Activated naive CD4-positive, alpha-beta T cell treated with anti-CD3 and anti-CD28 coated beads, Interleukin-2, amount 50 U/mL, for 72 hours (primary cell): ENCODE measurements at places on chromosomes 2 and 18.

- no peak for DNase-seq
Measured at GRCh38 chr2:157938556-157938955, 62.4 kb upstream of the ACVR1 start.

- DNase-seq = no peak
Measured at GRCh38 chr2:134911400-134911785, 7.2 kb upstream of the CCNT2 start.

GRCh38 chr2:239603411-239604356 lies 202.9 kb upstream of the HDAC4 start:
- DNase-seq = no peak

DNA sequence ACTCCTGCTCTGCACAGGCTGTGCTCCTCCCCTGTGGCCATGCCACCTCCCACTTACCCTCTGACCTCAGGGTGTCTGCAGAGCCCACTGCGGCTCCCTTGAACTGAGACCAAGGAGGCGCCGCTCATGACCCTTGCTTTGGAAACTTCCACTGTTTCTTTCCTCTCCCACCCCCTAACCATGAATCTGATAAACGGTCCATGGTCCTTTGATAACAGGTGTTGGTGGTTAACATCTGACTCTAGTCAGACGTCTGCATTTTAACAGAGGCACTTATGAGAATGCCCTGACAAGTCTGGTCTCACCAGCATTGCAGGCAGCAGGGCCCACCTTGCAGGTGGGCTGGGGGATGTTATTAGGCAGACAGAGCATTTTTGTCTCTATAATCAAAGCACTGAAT lies 113.6 kb upstream of the APCDD1 start:
- no peak for DNase-seq

- DNase-seq = peak; percentile 60
Measured at GRCh38 chr2:237156031-237156856, 70.6 kb downstream of the COPS8 start.

GRCh38 chr18:10182009-10182624 lies 268.3 kb downstream of the VAPA start:
- DNase-seq = no peak

- DNase-seq = no peak
Measured at GRCh38 chr2:236205867-236206645, 37.9 kb upstream of the GBX2 start.

DNA sequence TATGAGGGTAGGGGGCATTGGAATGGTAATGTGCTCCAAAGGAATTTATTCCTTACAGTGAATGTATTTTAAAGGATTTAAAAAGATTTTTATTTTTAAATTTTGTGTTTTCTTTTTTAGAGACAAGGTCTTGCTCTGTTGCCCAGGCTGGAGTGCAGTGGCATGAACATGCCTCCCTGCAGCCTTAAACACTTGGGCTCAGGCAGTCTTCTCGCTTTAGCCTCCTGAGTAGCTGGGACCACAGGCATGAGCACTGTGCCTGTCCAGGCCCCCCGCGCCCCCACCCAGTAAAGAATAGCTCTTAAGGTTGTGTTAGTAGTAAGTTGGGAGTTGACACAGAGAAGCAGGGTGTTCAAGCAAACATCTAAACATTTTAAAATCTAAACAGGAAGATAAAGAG lies 36.6 kb downstream of the PHLPP1 start:
- no peak for DNase-seq

GRCh38 chr2:25168256-25169072 lies at the start of gene POMC:
TSS of gene POMC (minus strand) at chr2:25168580. CDS start at chr2:25164772, 3,808 bp downstream.
- peak; percentile 40 for DNase-seq

DNA sequence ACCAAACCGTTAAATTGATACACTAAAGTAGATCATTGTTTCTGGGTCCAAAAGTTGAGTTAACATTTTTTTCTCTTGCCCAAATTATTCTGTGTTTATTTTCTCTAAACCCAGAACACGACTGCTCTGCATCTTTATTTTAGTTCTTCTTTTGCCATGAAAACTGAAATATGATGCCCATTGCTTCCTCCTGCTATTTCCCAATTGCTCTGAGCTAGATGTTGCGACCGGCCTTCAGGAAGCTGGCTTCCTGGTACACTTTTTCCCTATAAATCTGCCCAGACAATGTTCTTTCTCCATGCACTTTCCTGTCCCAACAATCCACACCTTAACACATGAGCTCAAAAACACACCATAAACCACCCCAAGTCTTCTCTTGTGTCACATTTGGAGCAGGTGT lies 501.4 kb downstream of the FBXO15 start:
- DNase-seq = no peak

- no peak for DNase-seq
Measured at GRCh38 chr18:48815179-48815515, 135.6 kb downstream of the SMAD7 start.

GRCh38 chr18:44700652-44701051 lies 20.0 kb downstream of the SETBP1 start:
- DNase-seq = no peak

GRCh38 chr2:189865826-189866225 lies 81.6 kb downstream of the PMS1 start:
- DNase-seq = no peak

- no peak for DNase-seq
Measured at GRCh38 chr2:13558368-13558767, 841.6 kb downstream of the TRIB2 start.

DNA sequence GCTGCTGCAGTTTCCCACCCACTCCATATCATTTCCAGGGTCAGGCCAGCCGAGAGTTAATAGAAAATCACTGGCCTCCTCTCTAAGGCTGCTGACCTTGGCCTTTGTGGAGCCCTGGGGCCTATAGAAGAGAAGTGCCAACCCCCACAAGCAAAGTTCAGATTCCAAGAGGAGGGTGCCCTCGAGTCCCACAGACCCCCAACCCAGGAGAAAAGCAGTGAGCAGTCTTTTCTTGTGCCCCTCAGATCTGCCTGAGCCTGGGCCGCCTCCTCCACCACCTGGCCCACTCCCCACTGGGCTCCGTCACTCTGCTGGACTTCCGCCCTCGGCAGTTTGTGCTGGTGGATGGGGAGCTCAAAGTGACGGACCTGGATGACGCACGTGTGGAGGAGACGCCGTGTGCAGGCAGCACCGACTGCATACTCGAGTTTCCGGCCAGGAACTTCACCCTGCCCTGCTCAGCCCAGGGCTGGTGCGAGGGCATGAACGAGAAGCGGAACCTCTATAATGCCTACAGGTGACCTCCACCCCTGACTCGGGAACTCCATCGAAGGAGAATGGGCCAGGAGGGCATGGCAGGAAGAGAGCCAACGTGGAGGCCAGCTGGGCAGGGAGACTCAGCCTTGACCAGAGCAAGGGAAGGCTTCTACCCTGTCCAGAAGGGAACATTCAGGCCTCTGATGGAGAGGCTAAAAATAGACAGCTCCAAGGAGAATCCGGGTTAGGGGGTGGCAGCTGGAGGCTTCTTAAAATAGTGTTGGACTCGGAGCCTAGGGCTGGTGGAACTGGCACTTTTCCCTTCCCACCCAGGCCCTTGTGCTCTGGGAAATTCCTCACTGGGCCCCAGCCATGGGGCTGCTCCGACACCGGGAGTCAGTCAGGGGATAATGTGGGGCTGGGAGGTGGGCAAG lies 6.2 kb downstream of the PKDCC start:
- no peak for DNase-seq

- DNase-seq = no peak
Measured at GRCh38 chr2:43170405-43171105, 55.9 kb downstream of the ZFP36L2 start.

DNA sequence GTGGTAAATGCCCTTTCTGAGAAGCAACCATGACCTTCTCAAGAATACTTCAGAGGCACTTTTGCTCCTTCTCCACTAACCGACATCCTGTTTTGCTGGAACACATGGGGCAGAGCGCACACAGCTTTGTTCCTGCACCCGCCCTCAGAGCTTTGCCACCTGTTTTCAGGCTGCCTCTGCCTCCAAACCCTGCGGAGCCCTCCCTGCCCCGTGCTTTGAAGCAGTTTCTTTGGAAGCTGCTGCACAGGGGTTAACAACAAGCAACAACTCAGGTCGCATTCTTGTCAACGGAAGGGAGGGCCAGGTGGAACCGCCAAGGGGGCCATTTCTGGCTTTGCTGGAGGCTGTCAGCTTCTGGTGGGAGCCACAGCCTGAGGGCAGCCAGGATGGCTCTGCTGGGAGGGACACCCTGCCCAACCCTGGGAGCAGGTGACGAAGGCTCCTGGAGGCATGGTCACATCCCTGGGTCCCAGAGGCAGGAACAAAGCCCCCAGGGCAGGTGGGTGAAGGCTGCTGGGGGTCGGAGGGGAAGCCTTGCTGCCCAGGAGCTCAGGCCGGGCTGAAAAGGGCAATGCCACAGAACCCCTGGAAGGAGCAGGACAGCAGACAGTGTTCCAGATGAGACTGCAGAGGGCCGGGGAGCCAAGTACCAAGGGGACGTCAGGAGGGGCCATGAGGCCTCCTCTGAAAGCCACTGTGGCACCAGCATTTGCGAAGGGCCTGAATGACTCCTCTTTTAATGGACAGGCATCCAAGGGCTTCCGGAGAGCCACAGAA lies 46.8 kb downstream of the MRPS5 start:
- DNase-seq = peak; percentile 82

DNA sequence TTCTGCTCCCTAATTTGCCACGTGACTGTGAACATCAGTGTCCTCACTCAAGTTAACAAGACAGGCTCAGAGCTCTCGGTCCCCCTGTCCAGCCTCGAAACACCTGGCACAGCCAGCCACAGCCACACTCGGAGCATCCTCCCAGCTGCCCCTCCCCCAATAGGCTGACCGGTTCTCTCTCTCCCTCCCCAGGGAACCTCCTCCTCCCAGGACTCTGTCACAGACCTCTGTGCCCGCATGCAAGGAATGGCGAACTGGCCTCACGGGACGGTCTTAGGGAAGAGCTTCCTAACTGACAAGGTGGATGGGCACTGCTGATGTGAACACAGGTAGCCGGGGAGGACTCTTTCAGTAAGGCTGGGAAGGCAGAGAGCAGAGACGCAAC lies 18.8 kb downstream of the CYP26B1 start:
- no peak for DNase-seq

GRCh38 chr2:1049691-1050090 lies 99.0 kb downstream of the SNTG2 start:
- DNase-seq = no peak

DNA sequence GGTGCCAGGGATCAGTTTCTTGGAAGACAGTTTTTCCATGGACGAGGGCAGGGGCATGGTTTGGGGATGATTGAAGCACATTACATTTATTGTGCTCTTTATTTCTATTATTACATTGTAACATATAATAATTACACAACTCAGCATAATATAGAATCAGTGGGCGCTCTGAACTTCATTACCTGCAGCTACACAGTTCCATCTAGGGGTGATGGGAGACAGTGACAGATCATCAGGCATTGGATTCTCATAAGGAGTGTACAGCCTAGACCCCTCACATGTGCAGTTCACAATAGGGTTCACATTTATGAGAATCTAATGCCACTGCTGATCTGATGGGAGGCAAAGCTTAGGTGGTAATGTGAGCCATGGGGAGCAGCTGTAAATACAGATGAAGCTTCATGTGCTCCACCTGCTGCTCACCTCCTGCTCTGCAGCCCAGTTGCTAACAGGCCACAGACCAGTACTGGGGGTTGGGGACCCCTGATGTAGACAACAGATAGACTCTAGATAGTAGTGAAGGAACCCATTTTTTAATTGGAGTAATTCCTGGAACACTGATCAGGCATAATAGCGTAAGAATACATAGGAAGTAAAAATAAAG lies 41.5 kb upstream of the MC4R start:
- no peak for DNase-seq

GRCh38 chr2:163593982-163594381 lies 141.8 kb downstream of the FIGN start:
- DNase-seq = no peak

- no peak for DNase-seq
Measured at GRCh38 chr2:119852214-119852613, 92.5 kb downstream of the PTPN4 start.

DNA sequence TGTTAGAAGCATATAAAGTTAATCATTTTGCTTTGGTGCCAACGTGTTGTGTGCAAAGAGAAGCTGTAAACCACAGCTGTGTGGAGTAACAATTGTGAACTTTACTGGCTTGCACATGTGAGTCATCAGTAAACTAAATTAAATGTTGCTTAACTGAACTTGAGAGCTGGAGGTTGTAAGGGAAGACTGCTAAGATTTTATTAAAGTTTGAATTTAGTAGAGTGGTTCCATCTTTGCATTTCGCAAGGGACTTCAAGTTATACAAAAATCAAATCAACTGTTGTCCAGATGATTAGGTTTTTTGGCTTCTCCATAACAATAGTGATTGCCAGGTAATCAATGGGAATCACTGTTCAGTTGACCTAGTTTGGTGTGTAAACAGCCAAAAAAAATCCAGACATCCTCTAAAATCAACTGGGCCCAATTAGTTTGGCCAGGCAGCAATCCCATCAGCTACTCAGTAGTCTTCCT lies 247.4 kb downstream of the MYO3B start:
- DNase-seq = no peak

DNA sequence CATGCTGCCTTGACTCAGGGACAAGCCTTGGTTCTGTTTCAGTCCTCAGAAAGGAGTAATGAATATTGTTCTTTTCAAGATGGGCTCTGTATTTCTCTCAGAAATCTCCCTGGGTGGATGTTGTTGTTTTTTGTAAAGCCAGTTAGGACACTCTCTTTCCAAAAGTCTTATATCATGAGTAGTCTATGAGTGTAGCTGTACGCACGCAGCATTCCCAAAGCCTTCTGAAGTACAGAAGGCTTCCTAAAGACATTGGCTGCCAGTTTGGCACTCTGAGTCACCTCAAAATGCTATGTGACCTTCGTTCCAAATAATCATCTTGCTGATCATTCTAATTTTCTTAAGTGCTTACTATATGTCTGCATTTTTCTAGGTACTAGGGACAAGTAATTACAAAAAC lies 16.7 kb upstream of the GTF2A1L start:
- DNase-seq = no peak

GRCh38 chr18:37144921-37145320 lies 316.0 kb downstream of the KIAA1328 start:
- DNase-seq = no peak

- no peak for DNase-seq
Measured at GRCh38 chr2:88098558-88098900, 29.3 kb downstream of the FABP1 start.

DNA sequence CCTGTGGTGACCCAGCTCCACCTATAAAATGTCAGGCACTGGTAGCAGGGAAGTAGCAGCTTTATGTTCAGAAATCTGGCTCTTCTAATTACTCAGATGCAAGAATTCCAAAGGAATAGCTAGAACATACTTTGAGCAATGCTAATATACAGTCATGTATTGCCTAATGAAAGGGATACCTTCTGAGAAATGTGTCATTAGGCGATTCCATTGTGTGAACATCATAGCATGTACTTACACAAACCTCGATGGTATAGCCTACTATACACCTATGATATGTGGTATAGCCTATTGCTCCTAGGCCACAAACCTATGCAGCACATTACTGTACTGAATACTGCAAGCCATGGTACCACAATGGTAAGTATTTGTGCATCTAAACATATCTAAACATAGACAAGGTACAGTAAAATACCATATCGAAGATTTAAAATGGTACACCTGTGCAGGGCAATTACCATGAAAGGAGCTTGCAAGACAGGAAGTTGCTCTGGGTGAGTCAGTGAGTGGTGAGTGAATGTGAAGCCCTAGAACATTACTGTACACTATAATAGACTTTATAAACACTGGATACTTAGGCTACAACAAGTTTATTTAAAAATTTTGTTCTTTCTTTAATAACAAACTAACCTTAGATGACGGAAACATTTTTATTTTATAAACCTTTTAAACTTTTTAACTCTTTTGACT lies 50.3 kb upstream of the ETAA1 start:
- DNase-seq = no peak
